ENCODE measurements at places on chromosomes 4 and X. TPM values are rescaled to one million over a fixed set of nuclear protein-coding genes. Genes with fewer than 3 reads are reported as not detected.

DNA sequence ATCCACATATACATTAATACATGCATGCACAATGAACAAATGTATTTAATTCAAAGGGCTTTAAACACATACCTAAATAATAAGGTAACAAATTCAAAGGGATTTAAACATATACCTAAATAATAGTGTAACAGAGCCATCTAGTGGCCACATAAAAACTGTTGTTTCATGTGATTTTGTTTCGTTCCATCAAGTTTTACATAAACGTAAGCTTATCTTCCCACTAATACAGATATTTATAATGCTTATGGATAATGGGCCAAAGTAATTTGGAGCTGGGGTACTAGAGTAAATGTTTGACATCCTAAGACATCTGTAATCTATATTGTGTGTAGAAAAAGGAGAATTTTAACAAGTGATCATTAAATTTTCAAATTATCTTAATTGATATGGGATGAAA lies 82.3 kb downstream of the PRSS12 start:
- DNase-seq, result no peak

The SH3D19 gene
- total RNA-seq, result 25.1 TPM

- no peak for DNase-seq
Measured at GRCh38 chr4:168723569-168723968, 226.7 kb downstream of the PALLD start.

GRCh38 chr4:144955104-144955503 lies 142.9 kb downstream of the ANAPC10 start:
- DNase-seq, result no peak

The MID2 gene
- 5.5 TPM for total RNA-seq

The CPLX1 gene
- 2.5 TPM for total RNA-seq

DNA sequence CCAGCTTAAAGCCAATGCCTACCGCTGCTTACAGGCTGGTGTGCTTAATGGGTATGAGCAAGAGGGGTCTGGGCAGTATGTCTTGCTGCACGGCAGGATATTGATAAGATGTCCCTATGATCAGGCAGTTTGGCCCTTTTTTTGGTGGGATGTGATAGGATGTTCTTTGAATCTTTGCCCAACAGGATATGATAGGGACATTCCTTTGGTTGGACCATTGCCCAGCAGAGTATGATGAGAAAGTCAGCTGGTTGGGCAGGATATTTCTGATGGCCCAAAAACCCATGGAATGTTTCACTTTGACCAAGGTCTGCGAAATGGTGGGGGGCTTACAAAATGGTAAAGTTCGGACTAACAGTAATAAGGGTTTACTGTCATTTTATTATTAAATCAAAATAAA lies 1060.6 kb downstream of the STIM2 start:
- DNase-seq, result no peak

- DNase-seq, result no peak
Measured at GRCh38 chrX:96387801-96388200, 296.8 kb upstream of the DIAPH2 start.

DNA sequence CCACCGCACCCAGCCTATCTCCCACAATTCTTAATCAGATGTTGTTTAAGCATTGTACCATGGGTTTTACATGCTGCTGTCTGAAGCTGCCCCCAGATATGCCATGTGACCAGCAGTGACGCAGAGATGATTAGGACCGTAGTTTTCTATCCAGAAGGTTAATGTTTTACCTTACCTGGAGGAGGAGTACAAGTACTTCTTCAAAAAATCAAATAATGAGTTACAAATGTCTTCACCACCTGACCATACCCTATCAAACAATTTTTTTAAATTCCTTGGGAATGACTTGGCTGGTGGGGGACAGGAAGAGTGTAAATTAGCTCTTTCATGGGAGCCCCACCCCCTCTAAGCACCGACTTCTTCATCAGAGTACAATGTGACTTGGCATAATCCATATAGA lies 16.2 kb upstream of the SGMS2 start:
- DNase-seq, result no peak

The GNPDA2 gene
- 11.4 TPM for total RNA-seq

DNA sequence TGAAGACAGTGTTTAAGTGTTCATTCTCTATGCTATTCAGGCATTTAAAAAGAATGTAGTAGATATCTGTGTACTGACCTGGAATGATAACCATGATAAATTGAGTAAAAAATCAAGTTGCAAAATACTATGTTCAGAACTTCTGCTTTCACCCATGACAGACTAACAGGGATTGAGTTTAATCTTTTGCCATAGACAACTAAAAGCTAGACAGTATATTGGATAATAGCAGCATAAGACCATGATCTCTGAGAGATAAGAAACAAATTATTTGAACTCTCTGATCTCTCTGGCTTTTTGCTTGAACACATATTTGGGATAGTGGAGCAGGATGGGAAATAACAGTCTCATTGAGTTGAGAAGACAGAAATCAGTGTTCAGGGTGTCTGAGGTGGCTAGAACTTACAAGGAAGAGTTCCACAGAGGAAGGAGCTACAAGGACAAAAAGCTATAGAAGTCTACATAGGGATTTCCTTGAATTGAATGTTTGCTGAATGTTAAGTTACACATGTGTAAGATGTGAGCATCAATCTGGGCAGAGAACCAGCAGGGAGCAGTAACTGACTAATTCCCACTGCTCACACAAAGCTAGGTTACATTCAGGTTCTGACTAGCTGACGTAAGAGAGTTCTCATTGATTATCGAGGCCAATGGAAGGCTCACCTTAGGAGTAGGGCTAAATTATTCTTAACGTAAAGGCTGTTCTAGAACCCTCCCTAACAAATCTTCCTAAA lies 60.4 kb downstream of the SLC30A9 start:
- DNase-seq, result no peak

DNA sequence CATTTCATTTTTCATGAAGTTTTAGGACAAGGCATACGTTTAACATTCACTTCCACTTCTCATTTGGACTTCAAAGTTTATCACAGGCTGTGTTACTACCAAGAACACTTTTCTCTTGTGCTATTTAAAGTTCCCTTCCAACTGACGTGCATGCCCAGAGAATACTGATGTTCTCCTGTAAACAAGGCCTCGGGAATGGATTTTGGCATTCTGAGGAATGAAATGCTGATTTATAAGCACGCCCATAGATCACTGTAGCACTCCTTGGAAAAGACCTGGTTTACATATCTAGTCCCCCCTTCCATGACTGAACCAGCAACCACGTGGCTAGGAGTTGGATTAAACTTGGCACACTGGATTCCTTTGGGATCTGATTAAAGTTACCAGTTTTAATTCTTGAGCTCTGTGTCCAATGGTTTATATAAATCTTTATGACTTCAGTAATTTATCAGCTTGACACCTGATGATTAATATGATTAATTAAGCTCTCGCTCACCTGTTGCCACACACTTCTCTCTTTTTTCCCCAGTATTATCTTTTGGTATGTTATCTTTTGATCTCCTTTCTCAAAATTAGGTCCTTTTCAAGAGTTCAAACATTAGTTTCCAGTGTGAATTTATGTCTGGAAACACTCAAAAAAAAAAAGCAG lies 122.4 kb upstream of the HAND2 start:
- no peak for DNase-seq

DNA sequence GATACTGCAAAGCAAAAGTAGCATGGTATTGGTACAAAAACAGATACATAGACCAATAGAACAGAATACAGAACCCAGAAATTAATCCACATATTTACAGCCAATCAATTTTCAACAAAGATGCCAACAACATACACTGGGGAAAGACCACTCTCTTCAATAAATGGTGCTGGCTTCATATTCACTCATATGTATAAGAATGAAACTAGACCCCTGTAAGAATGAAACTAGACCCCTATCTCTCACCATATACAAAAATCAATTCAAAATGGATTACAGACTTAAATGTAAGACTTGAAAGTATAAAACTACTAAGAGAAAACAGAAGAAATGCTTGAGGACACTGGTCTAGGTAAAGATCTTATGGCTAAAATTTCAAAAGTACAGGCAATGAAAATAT lies 19.3 kb downstream of the TLR6 start:
- no peak for DNase-seq
